ENCODE measurements at places on chromosomes 2 and 18.

- DNase-seq, result no peak
These were observed 141.7 kb upstream of the B3GNT2 start for GRCh38 chr2:62054029-62054791.

DNA sequence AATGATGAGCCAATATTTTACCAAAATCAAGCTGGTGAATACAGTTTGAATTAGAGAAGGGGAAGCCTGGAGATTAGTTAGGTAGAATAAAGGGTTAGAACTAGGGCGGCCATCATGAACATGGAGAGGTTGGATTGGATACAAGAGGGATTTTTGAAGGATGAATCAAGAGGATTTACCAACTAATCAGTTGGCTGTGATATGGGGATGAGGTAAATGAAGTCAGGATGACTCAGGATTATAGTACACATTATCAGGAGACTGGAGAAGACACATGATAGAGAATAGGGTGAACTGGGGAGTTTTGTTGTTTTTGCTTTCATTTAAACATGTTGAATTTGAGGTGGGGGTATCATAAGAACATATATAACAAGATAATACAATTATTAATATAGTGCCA lies 73.8 kb upstream of the PROKR1 start:
- no peak for DNase-seq

- DNase-seq, result no peak
These were observed 98.2 kb upstream of the SMAD2 start for GRCh38 chr18:48028696-48029095.

DNA sequence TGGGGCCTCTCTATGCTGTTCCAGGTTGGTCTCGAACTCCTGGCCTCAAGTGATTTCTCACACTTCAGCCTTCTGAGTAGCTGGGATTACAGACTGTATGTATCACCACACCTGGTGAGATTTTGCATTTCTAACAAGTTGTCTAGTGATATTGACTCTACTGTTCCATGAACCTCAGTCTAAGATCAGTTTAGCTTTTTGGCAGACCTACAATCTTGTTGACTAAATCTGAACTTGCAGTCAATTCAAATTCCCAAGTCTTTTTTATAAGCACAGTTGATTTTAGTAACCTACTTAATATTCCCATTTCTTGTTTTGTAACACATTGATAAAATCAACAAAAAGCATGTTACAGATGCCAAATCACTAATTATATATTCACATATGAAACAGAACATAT lies 266.1 kb upstream of the CYP26B1 start:
- DNase-seq, result no peak

- DNase-seq, result no peak
These were observed 8.9 kb downstream of the DIS3L2 start for GRCh38 chr2:231970461-231970860.

DNA sequence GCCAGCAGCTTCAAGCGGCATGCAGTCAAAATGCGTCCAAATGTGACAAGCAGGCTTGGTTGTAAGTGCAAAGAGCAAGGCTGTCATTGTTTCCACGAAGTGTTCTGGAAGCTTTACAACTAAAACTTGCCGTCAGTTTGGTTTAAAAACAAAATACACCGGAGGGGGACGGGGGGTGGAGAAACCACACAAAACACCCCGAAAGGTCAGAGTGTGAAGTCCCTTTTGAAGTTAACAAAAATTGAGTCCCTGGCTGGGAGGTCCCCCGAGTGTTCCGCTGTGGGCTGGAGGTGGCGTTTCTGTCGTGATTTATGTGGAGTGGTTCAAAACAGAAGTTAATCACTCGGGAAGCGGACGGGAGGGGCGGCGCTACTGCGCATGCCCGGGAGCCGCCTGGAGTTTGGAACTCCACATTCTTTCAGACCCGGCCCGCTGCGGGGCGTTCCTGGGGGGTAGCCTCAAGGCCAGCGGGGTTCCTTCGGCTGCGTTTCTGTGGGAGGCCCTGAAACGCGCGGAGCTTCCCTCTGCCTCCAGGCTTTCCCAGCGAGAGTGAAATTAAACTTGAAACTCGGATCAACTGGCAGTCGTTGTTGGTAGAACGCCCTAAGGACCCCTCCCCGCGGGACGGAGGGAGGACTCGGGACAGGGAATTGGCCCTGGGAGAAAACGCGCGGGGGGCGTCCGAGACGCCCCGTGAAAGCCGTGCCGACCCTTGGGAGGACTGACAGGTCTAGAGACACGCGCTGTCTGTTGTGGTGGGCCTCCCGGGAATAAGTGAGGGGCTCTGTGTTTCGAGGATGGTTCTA lies 1.4 kb downstream of the TGIF1 start:
- DNase-seq, result peak; percentile 76

DNA sequence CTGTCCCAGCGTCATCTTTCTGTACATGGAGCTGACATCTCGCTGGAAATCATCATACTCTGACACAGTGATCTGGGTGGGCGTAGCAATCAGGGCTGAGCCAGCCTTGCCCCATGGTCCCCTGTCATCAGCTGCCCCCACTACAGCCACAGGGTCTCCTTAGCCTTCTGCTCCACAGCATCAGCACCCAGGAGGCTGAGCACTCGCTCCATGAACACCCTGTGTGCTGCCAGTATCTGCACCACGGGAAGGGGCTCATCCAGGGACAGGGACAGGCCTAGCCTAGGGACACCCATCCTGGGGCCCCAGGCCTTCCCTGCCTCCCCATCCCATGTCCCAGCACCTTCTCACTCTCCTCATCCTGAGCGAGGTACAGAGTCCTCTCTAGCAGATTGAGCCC lies 11.4 kb downstream of the ALPG start:
- DNase-seq, result no peak

GRCh38 chr2:27681841-27682240 lies 18.2 kb downstream of the SLC4A1AP start:
- no peak for DNase-seq

DNA sequence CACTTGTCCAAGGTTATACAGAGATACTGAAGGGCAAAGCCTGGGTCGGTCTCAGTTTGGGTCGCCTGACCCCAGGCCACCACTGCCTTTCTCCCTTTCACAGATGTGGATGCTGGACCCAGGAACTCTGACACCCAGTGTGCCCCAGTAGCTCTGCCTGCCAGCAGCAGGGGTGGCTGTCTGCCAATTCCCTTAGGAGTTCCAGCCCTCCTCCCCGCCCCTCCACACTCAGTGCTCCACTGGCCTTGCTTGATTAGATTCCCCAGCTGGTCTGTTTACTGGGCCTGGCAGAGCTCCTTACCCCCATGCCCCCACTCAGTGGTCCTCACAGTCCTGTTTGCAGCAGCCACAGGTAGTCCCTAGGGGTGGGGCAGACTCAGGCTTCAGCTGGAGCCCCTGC lies 75.5 kb downstream of the NPAS2 start:
- DNase-seq, result no peak

- no peak for DNase-seq
These were observed 402.4 kb upstream of the LRRTM1 start for GRCh38 chr2:80706951-80707350.

All from stimulated activated CD4-positive, alpha-beta T cell treated with anti-CD3 and anti-CD28 coated beads, Interleukin-1b, Interleukin-23, amount 100 ng/mL, for 1 hour (primary cell).